ENCODE measurements at places on chromosomes 13 and 19.

DNA sequence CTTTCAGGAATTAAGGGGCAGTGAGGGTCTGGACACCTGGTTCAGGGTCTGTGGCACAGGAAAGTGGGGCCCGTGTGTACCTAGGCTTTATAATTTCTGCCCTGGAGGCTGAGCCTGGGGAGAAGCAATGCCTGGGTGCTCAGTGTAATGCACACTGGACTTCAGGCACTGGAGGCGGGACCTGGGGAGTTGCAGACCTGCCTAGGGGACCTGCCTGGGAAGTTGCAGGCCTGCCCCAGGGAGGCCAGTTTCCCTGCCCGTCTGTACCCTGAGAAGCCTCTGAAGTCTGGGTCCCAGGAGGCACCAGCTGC, 2.5 kb upstream of the TMEM59L start:
- no peak for DNase-seq

GRCh38 chr13:42064966-42065365, 16.5 kb downstream of the DGKH start:
- DNase-seq: no peak

GRCh38 chr13:19795956-19796355, 13.2 kb upstream of the PSPC1 start:
- no peak for DNase-seq

DNA sequence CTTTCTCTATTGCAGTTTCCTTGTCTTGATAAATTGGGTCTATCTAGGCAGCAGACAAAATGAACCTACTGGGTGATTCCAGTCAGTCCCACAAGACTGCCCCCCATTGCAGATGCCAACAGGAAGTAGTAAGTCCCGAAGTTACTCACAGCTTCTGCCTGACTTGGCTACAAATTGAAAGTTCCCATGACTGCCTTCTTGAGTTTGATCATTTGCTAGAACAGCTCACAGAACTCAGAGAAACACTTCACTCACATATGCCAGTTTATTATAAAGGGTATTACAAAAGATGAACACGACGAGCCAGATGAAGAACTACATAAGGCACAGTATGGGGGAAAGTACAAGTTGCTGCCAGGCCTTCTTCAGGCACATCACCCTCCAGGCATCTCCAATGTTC, 50.0 kb downstream of the TEX26 start:
- no peak for DNase-seq

DNA sequence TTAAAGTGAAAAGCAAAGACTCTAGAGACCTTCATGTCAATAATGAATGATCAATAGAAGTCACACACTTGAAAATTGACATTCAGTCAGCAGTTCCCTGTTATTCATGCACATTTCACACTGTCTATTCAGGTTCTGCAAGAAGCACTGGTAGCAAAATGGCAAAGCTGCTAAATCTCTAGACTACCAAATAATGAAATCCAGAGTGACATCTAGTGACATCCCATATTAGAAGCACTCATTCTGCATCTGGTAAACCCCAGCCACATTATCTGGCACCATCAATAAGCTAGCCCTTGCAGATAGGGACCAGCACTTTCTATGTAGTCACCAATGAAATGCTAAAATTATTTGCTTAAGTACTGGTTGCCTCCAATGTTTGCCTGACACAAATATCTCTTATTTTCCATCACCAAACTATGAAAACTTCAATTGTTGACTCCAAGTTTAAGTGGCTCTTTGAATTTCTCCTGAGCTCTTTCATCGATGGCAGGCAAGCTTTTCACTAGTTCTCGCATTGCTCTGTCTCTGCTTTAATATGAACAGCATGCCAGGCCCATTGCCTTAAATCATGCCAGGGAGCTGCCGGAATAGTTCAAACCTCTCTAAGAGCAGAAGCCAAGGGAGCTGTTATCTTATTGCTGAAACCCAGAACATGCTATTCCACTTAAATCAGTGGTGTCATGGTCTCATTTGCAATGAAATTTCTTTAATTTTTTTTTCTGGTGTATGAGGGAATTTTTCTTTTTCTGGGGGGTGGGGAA, 409.9 kb downstream of the MZT1 start:
- DNase-seq: no peak

DNA sequence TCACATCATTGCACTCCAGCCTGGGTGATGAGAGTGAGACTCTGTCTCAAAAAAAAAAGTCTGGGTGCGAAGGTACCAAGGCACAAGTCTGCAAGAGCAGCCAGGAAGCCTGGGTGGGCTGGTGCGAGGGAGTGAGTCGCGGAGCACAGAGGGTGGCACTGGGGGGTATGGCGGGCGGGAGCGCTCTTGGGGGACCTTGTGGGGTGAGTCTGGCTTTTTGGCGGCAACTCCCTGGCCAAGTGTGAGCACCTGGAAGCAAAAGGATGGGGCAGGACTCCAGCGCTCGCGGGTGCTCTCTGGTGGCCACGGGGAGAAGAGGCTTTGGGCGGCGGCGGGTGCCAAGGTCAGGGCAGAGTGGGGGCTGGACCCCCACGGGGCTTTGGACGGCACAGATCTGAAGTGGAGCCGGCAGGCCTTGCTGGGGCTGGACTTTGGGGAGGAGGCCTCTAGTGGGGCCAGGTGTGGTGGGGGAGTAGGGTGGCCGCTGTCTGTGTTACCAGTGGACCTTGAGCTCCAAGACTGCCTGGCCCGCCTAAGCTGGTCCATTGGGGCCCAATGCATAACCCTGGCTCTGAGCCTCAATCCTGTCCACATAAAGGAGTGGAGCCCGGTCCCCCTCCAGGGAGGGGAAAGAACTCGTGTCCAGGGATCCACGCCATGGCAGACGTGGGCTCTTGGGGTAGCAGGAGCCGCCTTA, 1.6 kb downstream of the P2RY11 start:
- DNase-seq: peak; percentile 78

GRCh38 chr13:80131204-80131603, 209.7 kb downstream of the SPRY2 start:
- DNase-seq: peak; percentile 75

- DNase-seq: no peak
Measured at GRCh38 chr19:1387684-1388636, 4.3 kb downstream of the NDUFS7 start.

- DNase-seq: no peak
Measured at GRCh38 chr19:35607661-35608060, 4.9 kb upstream of the HAUS5 start.

GRCh38 chr19:28401739-28402424, 811.1 kb downstream of the UQCRFS1 start:
- DNase-seq: no peak

- no peak for DNase-seq
Measured at GRCh38 chr13:105643966-105644365, 891.5 kb downstream of the EFNB2 start.

- DNase-seq: no peak
Measured at GRCh38 chr13:20105161-20105689, 55.6 kb downstream of the GJA3 start.

GRCh38 chr19:33546656-33547055, 25.1 kb upstream of the PEPD start:
- DNase-seq: no peak

GRCh38 chr13:66446413-66446812, 783.7 kb downstream of the PCDH9 start:
- no peak for DNase-seq

Data from iPS-NIHi11 (cell line).